ENCODE measurements at places on chromosomes 3 and 15.

GRCh38 chr3:130323503-130323902, 22.0 kb upstream of the COL6A5 start:
- DNase-seq = no peak

DNA sequence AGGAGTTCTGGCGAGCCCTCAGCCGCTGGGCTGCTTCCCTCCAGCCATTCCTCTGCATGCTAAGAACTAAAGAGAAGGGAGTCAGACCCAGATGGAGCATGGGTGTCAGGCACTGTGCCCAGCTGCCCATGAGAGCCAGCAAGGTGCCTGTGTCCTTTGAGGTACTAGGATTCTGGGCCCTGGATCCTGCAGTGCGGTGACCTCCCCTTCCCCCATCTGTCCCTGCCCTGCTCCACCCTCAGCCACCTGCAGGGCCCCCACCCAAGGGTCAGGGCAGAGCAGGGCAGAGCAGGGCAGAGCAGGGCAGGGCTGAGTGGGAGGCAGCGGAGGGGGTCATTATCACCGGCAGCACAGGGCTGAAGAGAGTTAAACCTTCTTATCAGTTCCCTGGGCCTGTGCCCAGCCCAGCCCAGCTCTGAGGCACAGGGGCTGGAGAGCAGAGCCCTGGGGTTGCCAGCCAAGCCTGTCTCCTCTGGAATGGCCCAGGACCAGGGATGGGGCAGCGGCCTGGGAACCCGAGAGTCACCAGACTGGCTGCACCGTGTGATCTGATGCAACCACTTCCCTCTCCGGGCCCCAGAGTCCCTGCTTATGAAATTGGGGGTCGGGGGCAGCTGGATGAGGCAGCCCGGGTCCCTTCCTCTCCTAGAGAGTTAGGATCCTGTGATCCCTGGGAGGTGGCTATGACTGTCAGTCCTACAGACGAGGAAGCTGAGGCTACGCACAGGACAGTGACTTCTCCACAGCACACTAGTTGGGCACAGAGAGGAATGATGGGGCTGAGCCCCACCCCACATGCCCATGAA, 17.3 kb downstream of the ZDHHC19 start:
- DNase-seq = no peak

DNA sequence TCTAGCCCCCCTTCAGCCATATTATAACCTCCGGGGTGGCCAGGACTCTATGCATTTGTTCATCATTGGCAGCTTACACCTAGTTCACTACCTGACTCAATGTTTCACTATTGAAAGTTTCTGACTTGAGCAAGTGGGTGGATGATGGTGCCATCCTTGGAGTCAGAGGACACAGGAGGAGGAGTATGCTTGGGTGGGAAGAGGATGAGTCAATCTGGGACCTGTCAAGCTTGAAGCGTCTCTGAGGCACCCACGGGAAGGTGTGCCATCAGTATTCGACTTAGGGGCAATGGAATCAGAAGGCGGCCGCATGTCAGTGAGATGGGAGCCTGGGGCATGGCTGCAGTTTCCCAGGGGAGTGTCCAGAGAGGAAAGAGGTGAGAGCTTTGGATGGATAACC, 133.3 kb downstream of the EPHB1 start:
- no peak for DNase-seq

- DNase-seq = no peak
Measured at GRCh38 chr3:17885986-17886385, 143.6 kb upstream of the TBC1D5 start.

DNA sequence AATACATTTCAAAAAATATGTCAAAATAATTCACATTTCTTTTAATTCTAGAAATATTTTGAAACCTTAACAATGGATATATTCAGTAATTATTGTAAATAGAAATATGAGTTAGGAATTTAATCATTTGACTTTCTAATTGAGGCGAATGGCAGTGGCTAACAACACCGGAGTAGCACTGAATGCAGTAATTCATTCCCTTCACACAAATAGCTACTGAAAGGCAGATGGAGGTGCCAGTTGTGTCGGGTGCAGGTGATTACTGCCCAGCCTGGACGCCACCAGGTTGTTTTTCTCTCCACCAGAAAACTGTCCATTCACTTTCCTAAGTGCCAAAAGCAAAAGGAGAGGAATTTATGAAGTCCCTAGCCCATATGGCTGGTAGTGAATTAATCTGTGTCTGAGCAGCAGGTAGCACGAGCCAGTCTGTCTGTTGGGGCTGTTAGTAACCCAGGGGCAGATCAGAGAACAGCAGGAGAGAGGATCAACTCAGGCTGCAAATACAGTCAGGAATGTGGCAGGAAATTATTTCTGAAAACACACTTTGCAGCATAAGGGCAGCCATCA, 79.3 kb upstream of the GMNC start:
- DNase-seq = no peak

GRCh38 chr3:111769992-111770352, 89.1 kb upstream of the PHLDB2 start:
- DNase-seq = no peak

DNA sequence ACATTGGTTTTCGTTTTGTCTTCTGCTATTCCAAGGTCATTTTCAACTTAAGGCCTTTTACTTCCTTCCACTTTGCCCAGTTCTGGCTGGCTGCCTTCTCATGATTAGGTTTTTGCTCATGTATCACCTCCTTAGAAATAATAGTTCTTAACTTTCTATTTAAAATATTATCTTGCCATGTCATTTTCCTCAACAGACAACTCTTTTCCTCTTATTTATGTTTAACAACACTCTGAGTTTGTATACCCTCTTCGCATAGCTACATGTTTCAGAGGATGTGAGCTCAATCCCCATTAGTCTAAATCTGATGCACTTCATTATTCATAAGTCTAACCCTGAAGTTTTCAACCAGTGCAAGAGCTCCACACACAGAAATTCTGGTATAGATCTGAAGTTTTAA, 299.1 kb downstream of the BCHE start:
- DNase-seq = no peak

DNA sequence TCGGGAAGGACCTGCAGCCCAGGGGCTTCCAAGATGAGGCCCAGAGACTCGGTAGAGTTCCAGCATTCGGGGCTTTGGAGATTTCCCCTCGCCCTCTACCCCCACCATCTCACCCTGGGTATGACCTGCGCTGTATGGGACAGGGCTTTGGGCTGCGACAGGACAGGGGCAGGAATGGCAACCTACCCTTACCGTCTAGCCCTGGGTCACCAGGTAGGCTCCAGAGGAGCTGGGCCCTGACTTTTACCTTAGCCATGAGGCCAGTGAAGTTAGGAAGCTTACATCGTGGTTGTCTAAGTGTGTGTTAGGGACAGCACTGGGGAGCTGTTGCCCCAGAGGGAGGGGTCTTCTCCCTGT, 683 bp downstream of the PPM1M start:
- DNase-seq = no peak

GRCh38 chr3:9316881-9317361, 45.9 kb upstream of the THUMPD3 start:
- DNase-seq = no peak

- no peak for DNase-seq
Measured at GRCh38 chr15:92166029-92166428, 227.7 kb upstream of the ST8SIA2 start.

DNA sequence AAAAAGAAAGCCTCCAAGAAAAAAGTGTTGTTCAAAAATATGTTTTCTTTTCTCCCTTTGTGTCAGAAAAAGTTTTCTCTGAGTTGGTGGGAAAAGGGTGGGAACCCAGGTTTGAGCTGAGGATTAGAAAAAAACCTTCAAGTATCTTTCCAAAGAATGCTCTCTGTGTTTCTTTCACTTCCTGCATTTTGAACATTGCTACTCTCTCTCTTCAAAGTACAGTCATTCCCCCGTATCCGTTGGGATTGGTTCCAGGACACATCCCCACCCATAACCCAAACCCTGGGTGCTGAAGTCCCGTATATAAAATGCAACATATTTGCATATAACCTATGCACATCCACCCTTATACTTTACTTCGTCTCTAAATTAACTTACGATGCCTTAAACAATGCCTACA, 139.6 kb downstream of the TMCO5A start:
- DNase-seq = no peak

GRCh38 chr3:29694783-29695182, 413.9 kb downstream of the RBMS3 start:
- no peak for DNase-seq

DNA sequence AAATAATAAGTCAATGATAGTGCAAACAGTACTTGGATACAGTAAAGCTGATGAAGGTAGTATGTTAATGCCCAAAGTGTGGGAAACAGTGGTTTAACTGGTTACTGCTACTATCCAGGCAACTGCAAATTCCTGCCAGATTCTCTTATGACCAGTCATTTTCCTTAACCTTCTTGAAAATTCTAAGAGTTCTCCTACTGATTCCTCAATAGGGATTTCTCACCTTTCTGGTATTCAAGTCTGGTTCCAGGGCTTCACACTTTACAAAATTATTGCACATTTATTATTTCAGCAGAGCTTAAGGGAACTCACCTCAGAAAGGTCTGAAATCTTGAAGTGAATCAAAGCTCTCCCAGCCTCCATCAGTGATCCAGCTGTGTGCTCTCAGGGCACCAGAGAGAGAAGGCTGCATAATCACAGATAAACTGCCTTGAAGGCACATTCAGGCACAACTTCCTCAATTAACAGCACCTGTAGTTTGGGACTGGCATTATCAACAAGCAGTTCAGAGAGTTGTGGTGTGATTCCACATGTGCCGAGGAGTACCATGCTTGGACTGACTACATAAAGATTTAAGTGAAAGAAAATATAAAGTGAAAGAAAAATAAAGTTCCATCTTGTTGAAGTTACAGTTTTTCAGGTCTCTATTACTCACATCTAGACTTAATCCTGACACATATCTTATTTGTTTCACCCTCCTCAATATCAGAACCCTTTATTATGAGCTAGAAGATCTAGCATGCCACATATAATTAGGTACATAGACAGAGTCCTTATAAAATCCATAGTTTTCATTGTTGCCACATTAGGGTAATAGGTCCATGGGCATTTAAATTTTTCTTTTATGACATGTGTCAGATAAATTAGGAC, 59.5 kb upstream of the TIPARP start:
- no peak for DNase-seq

DNA sequence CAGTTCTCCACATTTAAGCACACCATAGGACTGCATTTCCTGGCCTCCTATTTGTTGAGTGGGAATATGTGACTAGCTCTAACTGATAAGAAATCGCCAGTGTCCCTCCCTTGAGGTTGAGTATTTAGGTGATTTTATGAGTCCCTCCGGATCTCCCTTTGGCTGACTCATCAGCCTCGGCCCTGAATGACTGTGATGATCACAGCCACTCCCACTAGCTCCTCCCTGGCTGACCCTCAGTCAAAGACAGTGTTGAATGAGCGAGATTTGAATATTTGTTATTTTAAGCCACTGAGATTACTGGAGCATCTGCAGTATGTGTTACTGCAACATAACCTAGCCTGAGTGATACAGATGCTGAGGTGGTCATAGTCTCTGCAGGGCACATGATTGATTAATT, 515.3 kb downstream of the EPHB1 start:
- DNase-seq = no peak

DNA sequence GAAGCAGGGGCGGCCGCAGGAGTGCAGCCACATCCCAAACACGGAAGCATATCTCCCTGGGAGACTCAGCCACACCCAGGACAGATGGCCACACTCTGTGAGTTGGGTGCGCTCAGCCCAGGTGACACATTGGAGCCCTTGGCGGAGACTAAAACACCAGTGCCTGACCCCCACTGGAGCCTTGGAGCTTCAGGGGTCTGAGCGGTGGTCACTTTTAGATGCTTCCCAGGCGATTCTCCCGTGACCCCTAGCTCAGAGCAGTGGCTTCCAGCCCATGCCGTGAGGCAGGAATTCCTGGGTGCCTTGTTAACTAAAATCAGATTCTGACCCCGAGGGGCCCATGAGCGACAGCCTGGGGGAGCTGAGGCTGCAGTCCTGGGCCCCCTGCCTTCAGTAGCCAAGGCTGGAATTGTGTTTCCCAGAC, 54.5 kb downstream of the PLXNA1 start:
- DNase-seq = no peak
